ENCODE measurements at places on chromosomes 12 and 14.
A peak's percentile ranks its signal among the peaks of the same experiment; 100 is the strongest.

DNA sequence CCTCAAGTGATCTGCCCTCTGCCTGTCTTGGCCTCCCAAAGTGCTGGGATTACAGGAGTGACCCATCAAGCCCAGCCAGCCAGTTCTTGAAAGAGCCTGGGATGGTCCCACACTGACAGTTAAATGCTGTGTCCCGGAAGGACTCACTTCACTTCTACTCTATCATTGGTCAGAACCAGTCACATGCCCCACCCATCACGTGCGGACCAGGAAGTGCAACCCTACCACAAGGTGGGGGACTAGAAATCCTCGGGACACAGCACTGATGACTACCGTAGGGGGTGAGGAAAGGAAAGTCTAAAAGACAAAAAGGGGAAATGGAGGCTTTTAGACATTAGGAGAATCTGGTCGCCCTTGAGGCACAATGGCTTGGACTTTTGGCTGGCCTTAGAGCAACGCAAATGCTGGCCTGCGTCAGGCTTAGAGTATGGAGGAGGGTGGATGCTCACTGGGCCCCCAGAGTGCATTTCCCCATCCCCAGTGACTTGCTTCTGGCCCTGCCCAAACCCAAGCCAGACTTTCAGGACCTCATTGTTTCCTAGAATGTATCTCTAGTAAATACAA lies 207.7 kb downstream of the TTC8 start:
- DNase-seq = no peak

DNA sequence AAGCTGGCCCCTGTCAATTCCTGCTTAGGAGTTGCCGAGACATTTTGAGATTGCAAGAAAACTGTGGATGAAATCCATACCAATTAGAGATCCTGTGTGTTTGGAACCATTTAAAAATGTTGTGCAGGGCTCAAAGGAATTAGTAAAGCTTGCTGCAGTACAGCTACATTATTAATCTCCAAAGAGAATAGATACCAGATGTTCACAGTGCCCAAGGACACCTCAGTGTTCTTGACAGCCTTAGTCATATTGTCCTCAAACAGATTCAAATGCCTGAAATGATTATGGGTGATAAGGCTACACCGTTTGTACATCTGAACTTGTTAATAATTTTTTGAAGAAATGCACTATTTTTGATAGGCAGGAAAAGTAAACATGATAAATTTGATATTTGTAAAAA lies 164.6 kb downstream of the MSRB3 start:
- DNase-seq = no peak

- DNase-seq = no peak
Measured at GRCh38 chr12:56989861-56990610, 16.3 kb downstream of the ZBTB39 start.

GRCh38 chr12:121295746-121296617 lies 527 bp downstream of the CAMKK2 start:
- no peak for DNase-seq

- no peak for DNase-seq
Measured at GRCh38 chr12:54006559-54007220, 2.1 kb upstream of the HOXC8 start.

- no peak for DNase-seq
Measured at GRCh38 chr12:24586293-24586692, 362.6 kb downstream of the BCAT1 start.

DNA sequence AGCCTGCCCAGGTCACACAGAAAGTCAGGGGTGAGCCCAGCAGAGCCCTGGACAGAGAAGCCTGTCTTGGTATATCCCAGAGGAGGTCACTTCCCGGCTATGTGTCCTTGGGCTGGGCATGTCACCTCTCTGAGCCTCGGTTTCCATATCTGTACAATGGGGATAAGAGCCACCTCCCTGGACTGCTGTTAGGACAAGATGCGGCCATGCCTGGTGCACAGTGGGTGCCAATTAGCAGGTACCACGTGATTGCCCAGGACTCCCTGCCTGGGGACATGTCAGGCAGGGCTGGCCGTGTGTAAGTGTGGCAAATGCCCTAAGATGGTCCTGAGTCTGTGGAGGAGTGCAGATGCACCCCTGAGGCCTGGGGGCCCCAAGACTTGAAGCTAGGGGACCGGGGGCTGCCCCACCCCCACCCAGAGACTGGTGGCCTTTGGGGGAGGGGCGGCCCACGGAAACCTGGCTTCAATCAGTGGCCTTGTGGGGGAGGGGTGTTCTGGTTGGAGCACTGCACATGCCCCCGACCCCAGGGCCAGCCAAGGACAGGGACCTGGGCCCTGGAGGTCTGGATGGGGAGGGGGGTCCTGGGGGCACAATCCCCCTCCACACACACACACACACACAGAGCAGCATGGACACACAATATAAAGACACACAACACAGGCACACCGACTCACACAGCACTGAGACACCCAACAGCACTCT lies 878 bp downstream of the TMEM119 start:
- DNase-seq = no peak

GRCh38 chr12:20410734-20411133 lies 42.4 kb downstream of the PDE3A start:
- no peak for DNase-seq

DNA sequence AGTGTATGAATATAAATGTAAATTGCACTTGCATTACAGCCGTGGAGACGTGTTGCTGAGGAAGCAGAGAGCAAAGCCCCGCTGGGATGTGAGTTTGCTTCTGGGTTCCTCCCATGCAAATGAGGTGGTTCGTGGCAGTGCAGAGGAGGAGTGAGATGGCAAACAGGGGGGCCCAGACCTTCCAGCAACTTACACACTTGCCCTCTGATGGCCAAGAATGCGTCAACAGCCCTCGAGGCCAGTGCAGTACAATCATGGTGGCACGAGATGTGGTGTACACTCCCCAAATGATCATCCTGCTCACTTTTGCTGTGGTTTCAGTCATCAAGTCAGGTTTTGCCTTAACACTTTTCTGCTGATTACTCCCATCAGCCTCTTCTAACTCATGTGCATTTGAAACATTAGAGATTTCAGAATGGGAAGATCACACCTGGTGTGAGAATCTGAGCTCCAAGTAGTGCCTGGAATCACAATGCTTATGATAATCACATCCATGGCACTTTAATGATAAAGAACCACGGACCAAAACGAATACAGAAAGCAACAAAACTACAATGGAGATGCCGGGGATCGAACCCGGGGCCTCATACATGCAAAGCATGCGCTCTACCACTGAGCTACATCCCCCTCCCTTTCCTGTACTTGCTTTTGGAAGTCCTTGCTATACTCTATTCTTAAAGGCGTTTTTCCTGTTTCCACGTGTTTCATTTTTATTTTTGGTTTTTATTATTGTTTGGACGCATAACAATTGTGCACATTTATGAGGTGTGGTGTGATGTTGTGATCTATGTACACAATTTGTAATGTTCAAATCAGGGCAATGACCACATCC lies 7.0 kb upstream of the UBC start:
- DNase-seq = no peak

GRCh38 chr12:94649349-94650142 lies 811 bp downstream of the TMCC3 start:
- no peak for DNase-seq

GRCh38 chr14:57797160-57797559 lies 68.7 kb downstream of the SLC35F4 start:
- DNase-seq = no peak

- DNase-seq = no peak
Measured at GRCh38 chr12:53424626-53425514, 1.2 kb downstream of the AMHR2 start.

DNA sequence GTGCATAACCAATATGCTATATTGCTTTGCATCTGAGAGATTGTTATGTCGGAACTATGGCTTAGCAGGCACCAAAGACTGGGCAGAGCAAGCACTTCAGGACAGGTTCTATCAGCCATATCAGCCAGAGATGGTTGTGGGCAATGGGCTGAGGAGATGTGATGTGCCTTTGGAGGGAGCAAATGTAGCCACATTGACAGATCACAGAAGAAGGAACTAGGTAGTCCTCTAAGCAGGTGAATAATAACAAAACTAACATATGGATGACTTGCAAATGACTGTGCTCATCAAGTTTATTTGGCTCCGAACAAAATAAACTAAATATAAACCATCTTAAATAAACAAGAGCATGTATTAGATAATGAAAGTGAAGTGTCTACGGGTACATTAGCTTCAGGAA lies 291.7 kb downstream of the RMST start:
- DNase-seq = no peak

- no peak for DNase-seq
Measured at GRCh38 chr12:100020370-100020769, 35.6 kb upstream of the ANKS1B start.

- no peak for DNase-seq
Measured at GRCh38 chr12:54012631-54013409, 4.0 kb downstream of the HOXC8 start.

DNA sequence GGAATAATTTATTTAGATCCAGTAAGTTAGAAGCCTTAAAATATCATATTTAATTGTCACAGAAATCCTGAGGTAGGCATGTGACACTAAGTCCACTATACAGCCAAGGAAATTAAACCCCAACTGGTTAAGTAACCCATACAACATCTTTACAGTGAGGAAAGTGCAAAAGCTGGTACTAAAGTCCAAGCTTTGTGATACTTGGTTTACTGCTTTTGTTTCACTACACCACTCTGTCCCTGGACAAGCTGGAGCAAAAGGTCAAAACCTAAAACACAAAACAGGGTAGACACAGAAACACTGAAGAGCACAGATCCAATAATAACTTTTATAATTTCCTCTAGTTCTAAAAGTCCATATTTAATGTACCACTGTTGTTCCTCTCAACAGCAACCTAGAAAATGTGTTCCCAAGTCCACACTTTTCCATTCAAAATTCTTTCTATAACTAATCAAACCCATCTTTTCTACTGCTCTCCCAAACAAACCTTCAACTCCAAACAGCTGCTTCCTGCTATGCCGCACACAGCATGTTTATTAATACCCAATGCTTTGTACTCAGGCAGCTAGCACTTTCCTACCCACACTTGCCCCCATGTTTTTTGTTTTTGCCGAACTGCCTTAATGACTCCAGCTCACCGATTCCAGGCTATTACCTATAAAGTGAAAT lies 90.9 kb downstream of the MED13L start:
- no peak for DNase-seq

- DNase-seq = no peak
Measured at GRCh38 chr12:14076538-14076937, 95.1 kb upstream of the GRIN2B start.

- DNase-seq = no peak
Measured at GRCh38 chr14:93107453-93107852, 8.3 kb downstream of the ITPK1 start.

DNA sequence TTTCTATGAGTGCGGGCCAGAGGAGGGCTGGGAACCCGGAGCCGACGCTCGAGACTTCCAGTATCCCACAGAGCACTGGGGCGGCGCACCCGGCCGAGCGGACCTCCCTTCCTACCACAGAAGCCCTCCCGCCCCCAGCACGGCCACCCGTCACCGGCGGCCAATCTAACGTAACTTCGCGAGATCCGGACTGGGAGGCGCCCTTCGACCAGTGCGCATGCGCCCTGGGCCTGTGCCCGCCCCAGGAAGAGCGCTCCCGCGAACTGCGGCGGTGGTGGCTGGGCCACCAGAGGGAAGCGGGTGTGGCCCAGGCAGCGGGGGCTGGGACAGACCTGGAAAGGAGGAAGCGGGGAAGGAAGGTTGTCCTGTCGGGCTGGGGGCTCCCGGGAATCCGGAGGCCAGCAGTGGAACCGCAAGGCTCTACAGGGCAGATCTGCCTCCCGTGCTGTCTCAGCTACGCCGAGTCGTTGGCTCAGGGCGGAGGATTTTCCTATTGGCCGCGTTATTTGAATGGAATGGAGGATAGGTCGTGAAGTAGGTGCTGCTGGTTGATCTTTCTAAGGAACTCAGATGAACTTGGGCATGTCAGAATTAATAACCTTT lies at the start of gene PPP1R12A:
PPP1R12A (minus strand) TSS at position 77 of the 603 bp plus-strand sequence. CDS start 166 bp downstream, outside the sequence.
- DNase-seq = peak; percentile 90

- no peak for DNase-seq
Measured at GRCh38 chr12:5430641-5431603, 986 bp upstream of the NTF3 start.

GRCh38 chr12:64612843-64613242 lies 2.5 kb downstream of the RASSF3 start:
- DNase-seq = no peak

- DNase-seq = no peak
Measured at GRCh38 chr12:65368055-65368454, 89.6 kb downstream of the MSRB3 start.

- DNase-seq = no peak
Measured at GRCh38 chr12:30744321-30744720, 10.4 kb downstream of the CAPRIN2 start.

- no peak for DNase-seq
Measured at GRCh38 chr12:21910657-21911056, 30.6 kb downstream of the ABCC9 start.

GRCh38 chr14:85088192-85088591 lies 441.8 kb upstream of the FLRT2 start:
- DNase-seq = no peak

- DNase-seq = no peak
Measured at GRCh38 chr12:4303750-4304149, 17.3 kb upstream of the TIGAR start.

DNA sequence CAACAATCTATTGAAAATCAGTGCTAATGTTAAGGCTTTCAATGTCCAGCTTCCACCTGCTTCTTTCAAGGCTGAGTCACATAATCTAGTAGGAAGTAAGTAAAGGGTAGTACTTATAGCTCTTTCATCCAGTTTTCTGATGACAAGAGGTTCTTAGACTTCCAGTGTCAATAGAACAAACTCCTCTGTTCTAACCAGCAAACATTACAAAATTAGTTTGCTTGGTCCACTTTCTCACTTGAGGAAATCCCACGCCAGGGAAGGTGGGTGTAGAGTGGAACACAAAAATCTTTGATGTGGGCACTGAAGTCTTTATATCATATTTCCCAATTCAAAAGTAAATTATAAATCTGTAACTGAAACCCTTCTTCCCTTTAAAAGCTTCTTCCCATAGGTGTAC lies 2.6 kb downstream of the NPC2 start:
- DNase-seq = no peak

GRCh38 chr14:56005191-56006053 lies 112.8 kb upstream of the PELI2 start:
- DNase-seq = no peak

- peak; percentile 21 for DNase-seq
Measured at GRCh38 chr12:89707703-89708564, 704 bp downstream of the ATP2B1 start.

GRCh38 chr12:52059582-52060497 lies 8.6 kb downstream of the NR4A1 start:
- DNase-seq = no peak

GRCh38 chr12:14892726-14893505 lies 7.3 kb upstream of the MGP start:
- no peak for DNase-seq

DNA sequence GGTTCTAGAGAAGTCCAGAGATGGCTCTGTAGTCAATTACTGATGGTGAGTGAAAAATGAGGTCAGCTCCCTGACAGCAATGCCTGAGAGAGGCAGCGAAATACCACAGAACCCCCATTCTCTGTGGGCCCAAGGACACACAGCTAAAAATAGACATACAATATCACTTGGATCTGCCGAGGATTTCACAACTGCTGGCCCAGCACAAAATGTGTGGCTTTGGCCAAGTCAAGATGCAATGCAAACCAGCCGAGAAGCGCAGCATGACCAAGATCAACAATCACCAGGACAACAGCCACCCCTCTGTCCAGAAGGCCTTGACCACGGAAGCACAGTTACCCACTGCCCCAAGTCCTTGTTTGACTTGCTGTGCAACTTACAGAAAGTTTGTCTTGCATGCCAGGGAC lies 52.2 kb downstream of the CKAP4 start:
- DNase-seq = no peak

GRCh38 chr12:40552868-40553267 lies 139.4 kb upstream of the CNTN1 start:
- no peak for DNase-seq
